ENCODE measurements at places on chromosomes 3 and 15. TPM values are rescaled to one million over a fixed set of nuclear protein-coding genes. Genes with fewer than 3 reads are reported as not detected.

GRCh38 chr15:55782901-55783300 lies 39.9 kb upstream of the PRTG start:
- H3K36me3 ChIP-seq, result peaks cover 10% of the 10 kb centered on the region
- DNase-seq, result no peak
- H3K4me1 ChIP-seq, result peaks cover 2% of the 10 kb centered on the region
- no peak overlapping the region for H3K27ac ChIP-seq
- H3K27me3 ChIP-seq, result peaks cover 46% of the 10 kb centered on the region

DNA sequence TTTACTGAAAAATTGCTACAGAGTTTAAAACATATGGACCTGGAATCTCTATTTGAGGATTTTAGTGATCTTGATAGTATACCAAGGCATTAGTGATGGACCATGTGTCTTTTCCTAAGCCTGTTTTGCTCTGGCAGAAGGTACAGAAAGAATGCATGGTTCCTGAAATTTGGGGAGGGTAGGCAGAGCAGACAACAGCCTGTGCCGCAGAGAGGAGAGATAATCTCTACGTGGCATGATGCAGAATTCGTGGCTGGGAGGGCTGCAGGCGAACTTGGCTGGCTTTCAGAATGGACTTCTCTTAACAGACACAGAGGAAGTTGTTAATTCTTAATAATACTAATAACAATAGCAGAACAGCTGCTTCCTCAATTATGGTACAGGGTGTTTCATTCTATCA lies 137.5 kb upstream of the FOXB1 start:
- no peak for DNase-seq
- peaks cover 32% of the 10 kb centered on the region for H3K27me3 ChIP-seq
- H3K4me1 ChIP-seq, result peaks cover 2% of the 10 kb centered on the region
- H3K27ac ChIP-seq, result no peak overlapping the region
- no peaks in the 10 kb centered on the region for H3K36me3 ChIP-seq

Gene LMAN1L
- total RNA-seq, result 0.82 TPM

Gene CLN6
- total RNA-seq, result 14.6 TPM
